D721Med (cell line): ENCODE measurements at places on chromosomes 1 and 21.
A peak's percentile ranks its signal among the peaks of the same experiment; 100 is the strongest.

- no peak for DNase-seq
Observed at GRCh38 chr21:36554411-36555157, 74.7 kb upstream of the CLDN14 start.

- DNase-seq = no peak
Observed at GRCh38 chr1:241677201-241677600, 25.1 kb downstream of the WDR64 start.

DNA sequence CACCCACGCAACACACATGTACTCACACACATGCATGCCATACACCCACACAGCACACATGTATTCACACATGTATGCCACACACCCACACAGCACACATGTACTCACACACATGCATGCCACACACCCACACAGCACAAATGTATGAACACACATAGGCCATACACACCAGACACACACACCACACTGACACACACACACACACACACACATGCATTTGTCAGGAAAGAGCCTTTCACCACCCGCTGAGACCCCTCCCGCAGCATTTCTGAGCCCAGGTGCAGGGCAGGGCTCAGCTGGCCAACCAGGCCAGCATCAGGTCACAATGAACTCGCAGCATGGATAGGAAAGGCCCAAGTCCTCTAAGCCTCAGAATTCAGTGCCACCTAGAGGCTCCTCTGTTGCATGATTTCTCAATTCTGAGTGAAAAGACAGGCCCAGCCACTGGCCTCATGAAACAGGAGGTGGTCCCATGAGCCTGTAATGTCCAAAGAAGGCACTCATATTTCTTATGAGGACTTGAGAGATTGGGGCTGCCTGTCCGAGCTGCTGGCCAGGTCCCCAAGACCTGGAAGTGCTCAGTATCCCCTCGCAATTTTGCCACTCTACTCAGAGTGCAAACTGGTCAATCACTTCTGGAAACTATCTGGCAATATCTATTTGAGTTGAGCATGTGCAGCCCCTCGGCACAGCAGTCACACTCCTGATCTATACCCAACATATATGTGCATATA lies 57.3 kb downstream of the PSMG1 start:
- peak; percentile 36 for DNase-seq

GRCh38 chr1:226882631-226883409 lies 12.4 kb downstream of the PSEN2 start:
- no peak for DNase-seq

GRCh38 chr1:202656951-202657646 lies 53.2 kb downstream of the SYT2 start:
- no peak for DNase-seq

GRCh38 chr1:155309423-155310021 lies 856 bp downstream of the FDPS start:
- DNase-seq = no peak

GRCh38 chr1:44994309-44994898 lies 8.0 kb upstream of the EIF2B3 start:
- DNase-seq = no peak

DNA sequence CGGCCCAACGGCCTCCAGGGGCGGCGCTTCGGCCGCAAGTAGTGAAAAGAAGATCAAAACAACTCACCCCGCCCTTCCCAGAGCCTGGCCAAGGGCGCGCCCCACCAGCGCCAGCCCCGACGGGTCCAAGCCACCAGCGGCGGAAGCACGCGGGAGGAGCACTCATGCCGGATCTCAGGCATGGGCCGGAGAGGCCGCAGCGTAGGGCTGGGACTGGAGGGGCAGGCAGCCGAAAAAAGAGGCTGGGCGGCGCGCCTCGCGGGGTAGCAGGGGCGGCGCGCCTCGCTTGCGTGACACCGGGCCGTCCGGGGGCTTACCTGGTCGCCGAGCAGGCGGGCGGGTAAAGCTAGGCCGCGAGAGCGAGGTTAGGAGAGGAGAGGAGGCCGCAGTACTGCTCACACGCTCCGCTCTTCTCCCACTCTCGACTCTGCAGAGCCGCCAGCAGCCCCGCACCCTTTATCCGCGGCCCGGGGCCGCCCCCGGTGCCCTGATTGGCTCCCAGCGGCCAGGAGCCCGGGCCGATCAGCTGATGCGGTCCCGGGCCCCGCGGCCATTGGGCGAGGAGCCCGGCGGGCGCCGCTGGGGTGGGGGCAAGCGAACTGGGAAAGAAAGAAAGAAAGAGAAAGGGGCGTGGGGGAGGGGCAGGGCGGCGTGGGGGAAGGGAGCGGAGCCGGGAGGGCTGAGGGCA lies at the start of gene GLUL:
Gene GLUL (minus strand): TSS at position 429 of the 688 bp plus-strand sequence. CDS start 3,053 bp downstream, outside the sequence.
- peak; percentile 96 for DNase-seq

GRCh38 chr1:208631092-208631491 lies 386.9 kb upstream of the PLXNA2 start:
- DNase-seq = no peak

- no peak for DNase-seq
Observed at GRCh38 chr1:8902765-8903164, 24.3 kb upstream of the ENO1 start.

- no peak for DNase-seq
Observed at GRCh38 chr1:209229494-209230061, 353.9 kb upstream of the CAMK1G start.

DNA sequence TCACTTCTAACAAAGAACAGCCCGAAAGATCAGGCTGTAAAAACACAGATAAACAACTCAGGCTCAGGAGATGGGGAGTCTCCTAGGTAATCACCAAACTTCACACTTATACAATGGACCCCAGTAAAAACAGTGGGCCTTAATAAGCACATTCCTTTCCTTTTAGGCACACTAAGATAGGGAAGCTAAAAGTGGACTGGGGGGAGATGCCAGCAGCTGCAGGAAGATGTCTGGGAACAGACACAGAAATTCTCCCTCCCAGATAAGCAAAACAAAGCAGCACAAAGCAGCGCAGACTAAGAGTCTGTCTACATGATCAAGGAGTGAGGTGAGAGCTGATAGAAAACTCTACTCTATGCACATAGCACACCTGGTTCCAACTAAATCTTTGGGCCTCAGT lies 29.0 kb upstream of the CTBS start:
- no peak for DNase-seq

DNA sequence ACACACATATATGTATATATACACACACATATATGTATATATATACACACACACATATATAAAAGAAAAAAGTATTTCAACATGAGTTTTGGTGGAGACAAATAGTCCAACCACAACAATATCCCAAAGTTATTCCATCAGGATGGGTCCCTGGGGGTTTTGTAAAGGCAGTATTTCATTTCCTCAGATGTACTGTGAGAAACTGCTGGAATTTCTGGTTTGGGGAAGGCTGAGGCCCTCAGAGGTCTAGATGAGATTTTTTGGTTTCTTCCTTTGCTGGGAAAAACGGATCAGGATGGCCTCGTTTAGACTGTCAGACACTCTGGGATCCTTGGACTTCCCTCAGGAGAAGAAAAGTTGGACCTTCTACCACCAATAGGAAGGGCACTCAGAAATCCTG lies 36.5 kb upstream of the TENT5B start:
- DNase-seq = no peak

GRCh38 chr1:54864460-54865208 lies 22.4 kb downstream of the DHCR24 start:
- DNase-seq = no peak

- no peak for DNase-seq
Observed at GRCh38 chr1:234544087-234544579, 65.2 kb upstream of the TARBP1 start.

GRCh38 chr1:42932442-42932941 lies 26.2 kb downstream of the SLC2A1 start:
- DNase-seq = no peak

GRCh38 chr1:151721788-151722510 lies 627 bp downstream of the RIIAD1 start:
- no peak for DNase-seq

DNA sequence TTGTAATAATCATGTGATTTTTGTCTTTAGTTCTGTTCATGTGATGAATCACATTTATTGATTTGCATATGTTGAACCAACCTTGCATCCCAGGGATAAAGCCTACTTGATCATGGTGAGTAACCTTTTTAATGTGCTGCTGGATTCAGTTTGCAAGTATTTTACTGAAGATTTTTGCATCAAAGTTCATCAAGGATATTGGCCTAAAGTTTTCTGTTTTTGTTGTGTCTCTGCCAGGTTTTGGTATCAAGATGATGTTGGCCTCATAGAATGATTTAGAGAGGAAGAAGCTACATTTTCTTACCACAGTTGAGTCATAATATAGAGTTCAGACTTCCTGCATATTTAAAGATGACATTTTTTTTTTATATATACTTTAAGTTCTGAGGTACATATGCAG lies 455.9 kb downstream of the PLPP3 start:
- no peak for DNase-seq

- no peak for DNase-seq
Observed at GRCh38 chr21:31576428-31576827, 83.1 kb upstream of the SOD1 start.

GRCh38 chr21:43315244-43316137 lies 111.4 kb downstream of the SIK1 start:
- no peak for DNase-seq

DNA sequence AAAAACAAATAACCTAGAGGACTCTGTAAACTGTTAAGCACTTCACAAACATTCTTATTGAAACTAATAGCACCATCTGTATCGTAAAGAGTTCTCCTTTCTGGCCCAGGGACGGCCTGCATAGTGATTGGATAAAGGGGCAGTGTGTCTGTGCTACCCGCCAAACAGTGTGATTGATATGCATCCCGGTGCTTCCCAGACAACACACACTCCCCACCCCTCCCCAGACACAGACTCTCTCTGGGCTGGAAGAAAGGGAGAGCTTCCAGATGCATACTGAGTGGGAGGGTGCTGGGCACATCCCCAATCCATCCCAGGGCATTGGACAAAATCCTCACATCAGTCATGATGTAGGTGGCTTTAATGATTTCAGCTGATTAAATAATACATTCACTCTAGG lies 3.7 kb downstream of the HSD11B1 start:
- no peak for DNase-seq

GRCh38 chr1:167333124-167333523 lies 112.4 kb downstream of the POU2F1 start:
- no peak for DNase-seq

GRCh38 chr1:162094271-162094670 lies 24.8 kb downstream of the NOS1AP start:
- DNase-seq = no peak

DNA sequence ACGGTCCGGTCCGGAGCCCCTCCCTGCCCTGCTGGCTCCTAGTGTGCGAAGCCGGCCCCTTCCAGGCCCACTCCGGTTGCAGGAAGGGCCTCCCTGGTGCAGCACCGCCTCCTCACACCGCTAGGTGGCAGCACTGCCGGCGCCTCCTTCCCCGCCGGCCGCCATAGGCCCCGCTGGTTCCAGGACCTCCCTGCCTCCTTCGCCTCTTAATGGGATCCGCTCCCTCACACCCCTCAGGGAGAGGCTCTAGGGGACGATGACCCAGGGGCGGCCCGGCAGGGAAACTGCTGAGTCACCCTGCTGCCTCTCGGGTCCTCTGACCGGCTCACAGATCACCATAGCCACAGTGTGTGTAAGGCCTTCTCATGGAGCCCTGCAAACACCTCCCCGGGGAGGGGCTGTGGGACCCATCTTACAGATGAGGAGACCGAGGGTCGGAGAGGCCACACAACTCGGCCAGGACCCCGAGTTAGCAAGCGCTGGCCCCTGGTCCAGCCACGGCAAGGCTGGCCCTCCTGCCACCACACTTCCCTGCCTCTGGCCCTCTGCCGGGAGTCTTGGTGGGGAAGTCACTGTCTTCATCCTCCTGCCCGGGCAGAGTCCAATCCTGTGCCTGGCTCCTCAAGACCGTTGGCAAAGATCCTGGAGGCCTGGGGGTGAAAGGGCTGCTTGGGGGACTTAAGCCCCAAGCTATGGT lies 1.6 kb upstream of the AJAP1 start:
- DNase-seq = peak; percentile 62
